Stimulated activated CD4-positive, alpha-beta T cell treated with anti-CD3 and anti-CD28 coated beads, Interleukin-4, amount 100 ng/mL, for 4 hours (primary cell): ENCODE measurements at places on chromosomes 5 and 9.

DNA sequence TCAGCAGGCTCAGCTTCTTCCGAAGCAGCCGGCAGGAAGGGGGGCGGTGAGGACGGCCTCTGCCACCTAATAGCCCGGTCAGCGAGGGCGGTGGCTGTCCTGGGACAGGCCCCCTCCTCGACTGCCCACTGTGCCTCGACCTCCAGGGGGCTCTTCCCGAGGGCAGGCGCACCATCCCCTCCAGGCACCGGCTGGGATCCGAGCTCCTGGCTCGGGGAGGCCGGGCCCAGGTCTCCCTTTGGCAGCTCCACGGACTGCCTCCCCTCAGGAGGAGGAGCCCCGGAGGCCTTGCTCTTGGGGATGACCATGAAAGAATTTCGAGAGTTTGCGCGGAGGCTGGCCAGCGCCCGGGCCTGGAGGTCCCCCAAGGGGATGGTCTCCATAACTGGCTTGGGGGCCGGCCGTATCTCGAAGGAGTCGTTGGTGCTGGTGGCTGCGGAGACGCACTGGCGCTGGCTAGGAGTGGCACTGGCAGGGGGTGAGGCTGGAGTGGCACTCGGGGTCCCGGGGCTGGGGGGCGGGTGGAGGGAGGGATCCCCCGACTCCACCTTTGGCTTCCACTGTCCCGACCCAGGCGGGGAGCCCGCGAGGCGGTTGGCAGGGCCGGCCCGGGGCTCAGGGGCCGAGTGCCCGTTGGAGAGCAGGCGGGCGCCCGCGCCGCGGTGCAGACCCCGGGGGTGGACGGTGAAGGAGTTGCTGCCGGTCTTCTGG, 975 bp downstream of the TPRN start:
- no peak for DNase-seq

DNA sequence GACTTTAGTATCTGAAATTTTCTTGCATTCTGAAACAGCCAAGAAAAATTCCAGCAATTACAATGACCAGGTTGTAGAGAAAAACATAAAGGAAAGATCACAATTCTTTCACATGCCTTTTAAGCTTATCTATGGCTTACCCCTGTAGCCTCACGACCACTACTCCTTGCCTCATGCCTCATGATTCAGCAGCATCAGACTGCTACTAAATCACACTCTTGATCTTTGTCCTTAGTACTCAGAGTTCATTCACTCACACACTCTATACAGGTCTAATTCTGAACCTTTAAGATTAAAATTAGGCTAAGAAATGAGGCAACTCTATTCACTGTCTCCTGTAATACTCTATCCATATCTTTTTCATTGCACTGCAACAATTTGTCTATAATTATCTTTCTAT, 415.1 kb downstream of the MLLT3 start:
- no peak for DNase-seq

DNA sequence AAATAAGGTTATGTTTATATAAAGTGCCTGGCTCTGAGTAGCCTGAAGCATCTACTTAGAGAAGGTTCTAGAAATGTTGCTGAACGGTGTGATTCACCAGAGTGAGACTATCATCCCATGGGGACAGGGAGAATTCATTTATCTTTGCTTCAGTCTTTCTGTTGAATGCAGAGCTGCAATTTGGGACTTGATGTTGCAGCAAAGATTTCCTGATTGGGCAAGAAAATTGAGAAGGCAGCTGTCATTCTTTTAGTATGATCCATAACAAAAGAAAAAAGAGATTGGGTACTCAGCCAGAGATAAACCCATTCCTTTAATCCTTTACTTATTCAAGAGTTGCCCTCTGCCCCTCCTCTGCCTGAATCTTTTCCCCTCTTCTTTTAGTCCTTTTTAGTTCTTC, 456.3 kb upstream of the WWC1 start:
- DNase-seq = no peak

GRCh38 chr5:113203916-113204315, 227.3 kb downstream of the DCP2 start:
- DNase-seq = no peak

DNA sequence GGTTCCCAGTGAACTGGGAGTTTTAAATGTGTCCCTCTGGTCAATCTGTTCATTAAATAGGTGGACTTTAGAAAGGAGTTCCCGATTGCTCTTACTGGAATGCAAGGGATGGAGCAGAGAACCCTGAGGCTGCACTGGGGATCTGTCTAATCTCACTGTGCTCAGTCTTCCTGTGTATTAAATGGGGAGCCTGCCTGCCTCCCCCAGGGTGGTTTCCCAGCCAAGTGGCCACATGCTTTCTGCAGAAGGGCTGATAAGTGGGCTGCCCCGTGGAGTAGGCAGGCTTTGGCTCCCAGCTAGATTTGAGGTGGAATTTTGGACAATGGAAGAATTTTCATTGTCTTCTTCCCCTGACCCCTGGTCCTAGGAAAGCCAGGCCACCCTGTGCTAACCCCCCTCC, 14.0 kb upstream of the PHYHD1 start:
- DNase-seq = no peak

- no peak for DNase-seq
Measured at GRCh38 chr9:132142924-132143323, 18.9 kb upstream of the NTNG2 start.

- no peak for DNase-seq
Measured at GRCh38 chr5:174514983-174515394, 209.4 kb upstream of the MSX2 start.

DNA sequence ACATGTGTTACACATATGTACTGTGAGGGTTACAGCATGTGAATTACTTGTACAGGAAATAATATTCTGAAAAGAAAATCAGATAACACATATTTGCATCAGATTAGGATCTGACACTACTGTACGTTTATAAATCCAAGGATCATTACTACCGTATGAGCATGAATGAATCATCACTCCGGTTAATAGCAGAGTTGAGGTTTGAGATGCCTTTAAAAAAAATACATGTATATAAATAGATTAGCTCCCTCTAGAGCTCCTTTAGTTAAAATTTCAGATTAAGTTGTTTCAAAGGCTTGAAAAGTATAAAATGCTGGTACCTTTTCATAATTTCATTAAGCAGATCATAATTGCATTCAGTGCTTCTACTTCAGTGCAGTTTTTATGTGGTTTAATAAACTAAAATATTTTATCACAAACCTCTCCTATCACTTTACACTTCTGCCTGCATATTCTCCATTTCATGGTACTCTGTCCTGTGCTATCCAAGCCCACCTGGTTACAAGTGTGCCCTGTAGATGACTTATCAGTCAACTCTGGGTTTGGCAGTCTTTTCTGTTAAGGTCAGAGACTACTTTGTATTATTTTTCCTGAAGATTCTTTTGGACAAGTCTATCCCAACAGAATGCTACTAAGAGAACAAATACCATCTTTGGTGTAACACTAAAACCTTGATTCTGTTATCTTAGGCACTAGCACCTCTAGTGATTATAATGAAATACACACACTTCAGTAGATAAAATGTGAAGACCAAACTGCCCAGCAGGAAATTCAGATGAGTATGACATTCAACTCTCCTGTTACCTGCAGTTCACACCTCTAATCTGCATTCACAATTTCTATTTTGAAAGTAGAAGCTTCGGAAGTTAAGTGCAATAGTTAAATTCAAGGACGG, 48.0 kb upstream of the POU5F2 start:
- DNase-seq = no peak

- DNase-seq = no peak
Measured at GRCh38 chr5:87400305-87400899, 12.3 kb downstream of the CCNH start.

DNA sequence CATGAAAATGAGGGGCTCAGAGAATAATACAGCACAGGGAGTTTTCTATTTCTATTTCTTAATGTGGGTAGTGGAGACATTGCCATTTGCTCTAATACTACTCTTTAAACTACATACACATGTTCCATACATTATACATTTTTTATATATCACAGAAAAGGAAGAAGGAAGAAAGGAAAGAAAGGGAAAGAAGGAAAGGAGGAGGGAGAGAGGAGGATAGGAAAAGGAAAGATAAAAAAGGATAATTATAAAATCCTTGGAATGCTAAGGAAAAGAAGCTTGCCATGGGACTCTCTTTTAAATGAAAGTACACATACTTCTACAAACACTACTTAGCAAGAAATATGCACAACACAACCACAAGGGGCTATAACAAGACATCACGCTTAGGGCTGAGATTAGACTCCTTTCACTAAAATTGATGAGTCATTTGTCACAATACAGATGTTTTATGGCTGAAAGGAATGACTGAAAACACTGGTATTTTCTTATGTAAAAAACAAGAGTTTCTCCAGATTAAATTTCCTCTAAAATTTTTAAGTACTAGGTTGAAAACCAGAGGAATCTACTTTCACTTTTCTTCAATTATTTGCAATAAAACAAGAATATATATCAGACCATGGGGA, 219.8 kb downstream of the ARL15 start:
- no peak for DNase-seq

GRCh38 chr5:154993461-154993860, 20.1 kb upstream of the KIF4B start:
- no peak for DNase-seq

GRCh38 chr5:2514484-2514883, 237.0 kb downstream of the IRX2 start:
- DNase-seq = no peak

DNA sequence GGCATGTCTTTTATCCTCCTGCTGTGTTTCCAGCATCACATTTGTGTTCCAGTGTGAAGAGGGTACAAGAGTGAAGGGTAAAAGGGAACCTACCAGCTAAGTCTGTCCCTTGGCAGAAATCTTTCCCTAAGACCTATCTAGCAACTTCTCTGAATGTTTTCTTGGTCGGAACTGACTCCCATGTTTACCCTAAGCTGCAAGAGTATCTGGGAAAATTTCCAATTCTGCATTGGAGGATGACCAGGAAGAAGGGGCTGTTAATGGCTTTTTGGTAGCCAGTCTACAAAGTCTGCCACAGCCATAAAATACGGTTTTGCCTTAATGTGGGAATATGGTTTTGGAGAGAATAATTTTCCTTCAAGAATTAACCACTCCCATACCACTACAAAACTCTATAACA, 75.1 kb downstream of the MAST4 start:
- no peak for DNase-seq

DNA sequence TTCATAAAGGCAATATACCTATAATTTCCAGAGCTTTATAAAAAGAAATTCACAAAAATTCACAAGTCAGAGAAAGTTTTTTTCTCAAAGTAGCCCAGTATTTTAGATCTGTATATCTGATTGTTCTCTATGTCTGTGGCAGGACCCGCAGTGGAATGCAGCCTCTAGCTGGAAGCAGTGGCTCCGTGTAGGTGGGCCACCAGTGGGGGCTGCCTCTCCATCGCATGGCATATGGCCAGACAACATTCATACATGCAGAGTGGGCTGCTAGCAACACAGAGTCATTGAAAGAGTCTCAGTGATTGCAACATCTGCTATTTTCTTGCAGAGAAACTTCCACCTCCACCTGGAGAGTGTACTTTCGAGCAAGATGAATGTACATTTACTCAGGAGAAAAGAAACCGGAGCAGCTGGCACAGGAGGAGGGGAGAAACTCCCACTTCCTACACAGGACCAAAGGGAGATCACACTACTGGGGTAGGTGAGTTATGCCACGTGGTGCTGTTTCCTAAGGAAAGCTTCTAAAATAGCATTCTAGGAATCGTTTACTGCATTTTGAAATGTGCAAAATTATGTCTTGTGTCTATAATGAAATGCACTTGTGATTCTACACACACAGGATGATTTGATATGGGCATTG, 88.5 kb upstream of the SMC5 start:
- no peak for DNase-seq

DNA sequence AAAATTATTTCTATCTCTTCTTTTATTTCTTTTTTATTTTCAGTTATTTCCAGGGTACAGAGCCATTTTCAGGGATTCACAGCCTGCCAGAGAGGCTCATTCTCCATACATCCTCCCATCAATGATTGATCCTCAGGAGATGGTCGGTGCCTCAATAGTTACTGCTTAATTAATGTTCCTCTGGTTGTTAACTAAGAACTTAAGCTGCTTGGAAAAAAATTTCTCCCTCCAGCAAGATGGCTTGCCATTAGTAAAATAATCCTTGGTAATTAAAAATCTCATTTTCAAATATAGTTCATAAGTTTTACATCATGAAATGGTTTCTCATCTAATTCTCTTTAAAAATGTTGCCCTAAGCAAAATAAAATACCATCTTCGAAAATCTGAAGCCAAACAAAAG, 20.0 kb downstream of the MARCHF11 start:
- no peak for DNase-seq

GRCh38 chr5:100828898-100829356, 74.2 kb downstream of the ST8SIA4 start:
- no peak for DNase-seq

GRCh38 chr5:40615586-40616170, 64.0 kb upstream of the PTGER4 start:
- no peak for DNase-seq

DNA sequence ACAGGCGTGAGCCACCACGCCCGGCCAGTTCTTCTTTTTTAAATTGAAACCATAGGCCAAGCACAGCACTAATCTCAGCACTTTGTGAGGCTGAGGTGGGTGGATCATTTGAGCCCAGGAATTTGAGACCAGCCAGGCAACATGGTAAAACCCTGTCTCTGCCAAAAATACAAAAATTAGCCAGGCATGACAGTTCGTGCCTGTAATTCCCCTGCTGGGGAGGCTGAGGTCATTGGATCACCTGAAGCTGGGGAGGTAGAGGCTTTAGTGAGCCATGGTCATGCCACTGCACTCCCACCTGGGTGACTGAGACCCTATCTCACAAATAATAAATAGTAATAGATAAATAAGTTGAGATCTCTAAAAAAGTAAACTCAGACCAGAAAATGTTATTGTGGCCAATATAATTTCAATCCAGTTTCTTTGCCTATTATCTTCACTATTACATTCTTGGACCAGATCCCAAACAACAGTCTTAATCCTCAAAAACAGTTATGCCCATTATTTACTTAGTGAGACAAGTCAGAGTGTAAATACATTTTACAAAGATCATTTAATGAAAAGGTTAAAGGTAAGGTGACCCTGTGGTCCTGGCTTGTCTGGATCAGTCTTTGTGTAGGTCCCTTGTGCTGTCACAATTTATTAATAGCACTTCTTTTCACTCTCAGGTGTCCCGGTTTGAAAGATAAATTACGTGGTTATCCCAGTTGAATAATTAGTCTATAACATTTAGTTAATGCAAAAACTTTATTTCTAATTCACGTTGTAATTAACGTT, 53.6 kb downstream of the RAB24 start:
- no peak for DNase-seq

GRCh38 chr5:59725392-59725767, 168.1 kb downstream of the PDE4D start:
- DNase-seq = no peak

DNA sequence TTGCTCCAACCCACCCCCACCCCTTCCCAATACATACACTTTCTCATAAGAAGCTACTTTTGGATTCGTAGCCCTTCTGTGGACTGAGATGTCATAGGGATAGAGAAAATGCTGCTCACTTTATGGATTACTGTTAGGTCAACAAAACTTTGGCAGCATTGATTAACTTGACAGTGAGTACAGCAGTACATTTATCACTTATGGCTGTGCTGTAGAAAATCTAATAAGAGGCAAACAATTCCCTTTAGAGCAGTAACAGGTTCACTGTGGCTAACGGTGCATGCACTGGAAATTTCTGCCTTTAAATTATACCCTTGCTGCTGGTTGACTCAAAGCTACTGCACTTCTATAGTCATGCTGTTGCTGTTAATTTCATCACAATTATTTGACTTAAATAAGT, 59.2 kb downstream of the PPIC start:
- DNase-seq = no peak
